ENCODE measurements at places on chromosomes 4 and X.

DNA sequence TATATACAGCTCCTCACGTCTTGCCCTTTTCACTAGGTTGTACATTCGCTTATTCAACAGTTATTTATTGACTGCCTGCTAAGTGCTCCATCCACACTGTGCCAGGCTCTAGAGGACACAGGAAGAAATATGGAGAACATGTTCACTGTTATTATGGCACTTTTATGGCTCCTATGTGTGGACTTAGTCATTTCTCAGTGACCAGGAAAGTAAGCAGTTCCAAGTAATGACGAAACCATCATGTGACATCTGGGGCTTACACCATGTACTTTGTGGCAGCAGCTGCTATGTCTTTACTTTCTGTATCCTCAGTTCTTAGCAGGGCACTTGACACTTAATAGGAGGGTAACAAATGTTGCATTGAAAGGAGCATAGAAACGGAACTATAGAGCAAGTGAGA lies 278.0 kb downstream of the ANK2 start:
- DNase-seq: no peak

GRCh38 chrX:134167591-134168203 lies 69.3 kb upstream of the CCDC160 start:
- DNase-seq: no peak

- no peak for DNase-seq
Measured at GRCh38 chr4:25028851-25029250, 1.9 kb downstream of the LGI2 start.

DNA sequence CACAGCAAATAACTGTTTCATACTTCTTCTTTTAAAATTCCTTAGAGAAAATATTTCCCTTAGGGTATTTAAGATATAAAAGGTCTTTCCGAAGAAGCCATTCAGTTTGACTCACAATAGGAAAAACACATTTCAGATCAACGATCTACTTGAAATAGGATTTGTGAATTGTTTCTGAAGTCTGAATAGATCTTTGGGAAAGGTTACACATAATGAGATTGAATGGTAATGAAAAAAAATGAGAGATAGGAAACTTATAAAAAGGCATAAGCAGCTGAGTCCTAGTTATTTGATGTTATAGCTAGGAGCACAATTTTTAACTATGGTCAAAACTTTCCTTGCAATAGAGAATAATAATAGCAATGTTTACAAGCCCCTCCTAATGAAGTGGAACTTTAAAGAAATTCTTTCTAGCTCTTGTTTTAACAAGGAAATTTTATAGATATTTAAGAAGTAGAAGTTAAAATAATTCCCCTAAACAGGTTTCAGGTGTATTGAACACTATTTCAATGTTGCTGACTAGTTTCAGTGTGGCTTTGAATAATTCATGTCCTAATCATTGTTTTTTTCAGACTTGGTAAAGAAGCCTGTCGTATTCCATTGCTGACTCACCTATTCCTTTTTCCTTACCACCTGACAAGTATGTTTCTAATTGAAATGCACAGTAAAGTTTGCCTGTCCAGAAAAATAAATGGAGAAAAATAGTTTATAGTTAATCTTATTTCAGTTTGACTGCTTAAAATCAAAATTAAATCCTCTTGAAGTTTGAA lies 89.1 kb downstream of the PCDH18 start:
- no peak for DNase-seq

DNA sequence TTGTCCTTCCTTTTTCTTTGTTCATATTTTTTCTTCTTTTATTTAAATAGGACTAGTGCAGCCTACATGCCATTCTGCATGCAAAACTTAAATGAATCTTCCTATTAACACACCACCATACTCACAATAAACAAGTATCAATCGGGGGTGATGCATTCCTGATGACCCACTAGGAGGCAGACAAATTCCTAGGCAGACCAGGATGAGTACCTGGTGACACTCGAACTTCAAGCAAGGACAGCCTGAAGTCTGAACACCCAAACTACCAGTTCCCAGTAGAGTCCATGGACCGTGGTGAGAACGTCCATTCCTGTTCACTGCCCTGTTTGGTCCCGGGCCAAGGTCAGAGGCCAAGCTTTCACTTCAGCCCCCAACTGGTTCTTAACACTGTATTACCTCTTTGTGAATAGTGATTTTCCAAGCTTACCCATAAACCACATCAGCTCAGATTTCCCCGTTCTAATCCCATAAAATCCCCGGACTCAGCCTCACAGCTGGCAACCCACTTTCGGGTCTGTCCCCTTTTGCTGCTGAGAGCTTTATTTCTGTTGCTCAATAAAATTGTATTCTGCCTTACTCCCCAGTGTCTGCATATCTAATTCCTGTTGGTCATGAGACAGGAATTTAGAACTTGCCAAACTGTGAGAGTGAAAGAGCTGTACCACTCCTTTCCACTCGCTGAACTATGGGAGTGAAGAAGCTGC lies 1286.6 kb downstream of the FSTL5 start:
- no peak for DNase-seq

DNA sequence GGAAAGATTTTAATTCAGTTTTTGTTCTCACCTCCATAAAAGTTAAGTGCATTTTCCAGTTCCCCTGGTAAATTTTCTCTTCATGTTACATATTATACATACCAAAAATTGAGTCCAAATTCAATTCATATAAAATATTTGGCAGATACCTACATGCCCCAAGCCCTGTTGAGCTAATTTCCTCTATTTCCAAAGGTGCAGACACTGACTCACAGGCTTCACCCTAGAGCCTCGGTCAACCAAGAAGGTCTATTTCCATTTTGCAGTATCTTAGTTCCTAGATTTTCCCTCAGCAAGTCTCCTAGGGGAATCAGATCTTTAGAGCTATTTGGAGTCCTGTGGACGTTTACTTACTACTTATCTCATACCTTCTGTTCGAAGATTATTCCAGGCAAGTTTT lies 174.4 kb downstream of the TSPAN5 start:
- DNase-seq: no peak
